Smooth muscle cell of the umbilical artery (primary cell): ENCODE measurements at places on chromosomes 12 and 14. TPM values are rescaled to one million over a fixed set of nuclear protein-coding genes. Genes with fewer than 3 reads are reported as not detected.

POU6F1 gene
- 1.2 and 2.4 TPM in 2 replicates for total RNA-seq

INHBC gene
- not detected in 2 replicates for total RNA-seq

JPH4 gene
- total RNA-seq, result not detected in 2 replicates

ACSS3 gene
- total RNA-seq, result 6.2 and 8.9 TPM in 2 replicates

CPNE8 gene
- total RNA-seq, result 2.4 and 3.6 TPM in 2 replicates

CCDC198 gene
- 0.32 TPM in 1 of 2 replicates, not detected in the other for total RNA-seq

AKAP5 gene
- total RNA-seq, result 3.6 and 10.7 TPM in 2 replicates
